Mesangial cell (primary cell): ENCODE measurements at places on chromosomes 5 and 9. TPM values are rescaled to one million over a fixed set of nuclear protein-coding genes. Genes with fewer than 3 reads are reported as not detected.

Gene ANXA2R
- 1.1 and 7.4 TPM in 2 replicates for total RNA-seq

Gene ADAMTSL2
- under 0.01 and 0.25 TPM in 2 replicates for total RNA-seq

Gene TMEM245
- total RNA-seq = 50.4 and 61.5 TPM in 2 replicates

Gene ENTPD2
- not detected in 2 replicates for total RNA-seq

Gene MEIKIN
- not detected in 2 replicates for total RNA-seq

Gene RPS14
- 1,725 and 2,035 TPM in 2 replicates for total RNA-seq

Gene ST8SIA4
- total RNA-seq = 0.49 and 3.8 TPM in 2 replicates

Gene HTR4
- total RNA-seq = not detected in 2 replicates

Gene CCL19
- total RNA-seq = not detected in 2 replicates

Gene CARD9
- under 0.01 and 0.76 TPM in 2 replicates for total RNA-seq

Gene PCDHA10
- 0.13 TPM in 1 of 2 replicates, not detected in the other for total RNA-seq

Gene GABRG2
- total RNA-seq = not detected in 2 replicates

Gene PAPPA
- 8.4 and 9.5 TPM in 2 replicates for total RNA-seq

Gene IL4
- not detected in 2 replicates for total RNA-seq

Gene OR1J2
- total RNA-seq = not detected in 2 replicates

Gene SLIT3
- 18.9 and 52.4 TPM in 2 replicates for total RNA-seq

Gene ZDHHC21
- 2.9 and 4.1 TPM in 2 replicates for total RNA-seq

Gene HSDL2
- total RNA-seq = 15.2 and 20.4 TPM in 2 replicates

Gene DBH
- not detected in 2 replicates for total RNA-seq

Gene AK8
- 0.49 and 2.4 TPM in 2 replicates for total RNA-seq

Gene HSD17B3
- total RNA-seq = 0.25 TPM in 1 of 2 replicates, not detected in the other

Gene GRM6
- total RNA-seq = not detected in 2 replicates

Gene INSL4
- not detected in 2 replicates for total RNA-seq

Gene HRCT1
- total RNA-seq = 1.5 and 3.3 TPM in 2 replicates

Gene CNTNAP3
- 13.5 and 23.5 TPM in 2 replicates for total RNA-seq

Gene STPG3
- not detected in 2 replicates for total RNA-seq

Gene KCNIP1
- total RNA-seq = 0.81 and 11.2 TPM in 2 replicates

Gene IFNB1
- not detected in 2 replicates for total RNA-seq

Gene COL15A1
- 0.16 and 3.5 TPM in 2 replicates for total RNA-seq

Gene RABEPK
- 25.7 and 29.2 TPM in 2 replicates for total RNA-seq

Gene TMEM174
- total RNA-seq = 0.13 TPM in 1 of 2 replicates, not detected in the other

Gene ZNF169
- 1.6 and 1.9 TPM in 2 replicates for total RNA-seq
